ENCODE measurements at places on chromosomes 4 and X. TPM values are rescaled to one million over a fixed set of nuclear protein-coding genes. Genes with fewer than 3 reads are reported as not detected.

GRCh38 chr4:53132132-53132891, 233.5 kb downstream of the SCFD2 start:
- H3K27me3 ChIP-seq, result no peaks in the 10 kb centered on the region
- peaks cover 23% of the 10 kb centered on the region for H3K4me1 ChIP-seq
- H3K4me3 ChIP-seq, result no peak overlapping the region
- H3K27ac ChIP-seq, result peak overlapping the region; percentile 83
- no peak for DNase-seq

- DNase-seq, result no peak
- no peaks in the 10 kb centered on the region for H3K4me1 ChIP-seq
- no peak overlapping the region for H3K27ac ChIP-seq
- no peaks in the 10 kb centered on the region for H3K27me3 ChIP-seq
- no peak overlapping the region for H3K4me3 ChIP-seq
- H3K36me3 ChIP-seq, result peaks cover 6% of the 10 kb centered on the region
Measured at GRCh38 chr4:139886798-139887197, 221.2 kb downstream of the MGST2 start.

DNA sequence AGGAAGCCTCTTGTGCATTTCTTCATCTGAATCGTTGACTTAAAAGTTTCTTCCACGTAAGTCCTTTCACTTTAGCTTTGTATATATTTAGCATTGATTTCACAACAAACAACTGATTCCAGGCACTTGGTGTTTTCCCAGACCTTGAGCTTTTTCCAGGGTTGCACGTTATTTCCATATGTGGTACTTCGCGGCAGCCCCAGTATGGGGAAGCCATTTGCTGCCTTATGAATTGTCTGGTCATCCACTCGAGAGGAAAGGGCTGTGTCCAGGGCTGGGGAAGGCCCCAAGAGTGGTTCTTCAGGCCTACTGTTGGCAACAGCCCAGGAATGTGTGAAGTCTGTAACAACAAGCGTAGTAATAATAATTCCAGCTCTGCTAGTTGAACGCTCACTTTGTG, 2.8 kb upstream of the TLR8 start:
- H3K4me1 ChIP-seq, result peaks cover 1% of the 10 kb centered on the region
- no peak overlapping the region for H3K4me3 ChIP-seq
- DNase-seq, result no peak
- no peaks in the 10 kb centered on the region for H3K36me3 ChIP-seq
- no peak overlapping the region for H3K27ac ChIP-seq

DNA sequence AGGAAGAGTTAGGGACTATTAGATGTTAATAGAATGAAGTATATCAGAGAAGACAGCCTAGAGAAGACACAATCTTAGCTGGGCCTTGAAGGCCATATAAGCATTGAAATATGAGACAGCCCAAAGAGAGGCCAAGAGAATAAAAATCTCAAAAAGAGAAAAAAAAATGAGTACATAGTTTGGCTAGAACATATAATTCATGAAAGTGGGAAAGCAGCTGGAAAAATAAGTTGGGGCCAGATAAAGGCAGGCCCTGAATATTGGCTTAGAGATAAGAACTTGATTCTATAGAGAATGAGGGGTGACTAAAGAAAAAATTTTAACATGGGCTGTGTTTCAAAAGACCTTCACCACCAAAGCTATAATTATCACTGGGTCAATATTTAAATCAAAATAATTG, 7.4 kb upstream of the UTP3 start:
- H3K4me3 ChIP-seq, result no peak overlapping the region
- peaks cover 21% of the 10 kb centered on the region for H3K4me1 ChIP-seq
- DNase-seq, result no peak
- no peaks in the 10 kb centered on the region for H3K27me3 ChIP-seq
- H3K36me3 ChIP-seq, result no peaks in the 10 kb centered on the region

GRCh38 chr4:102585329-102585728, 84.2 kb downstream of the NFKB1 start:
- H3K27ac ChIP-seq, result peak overlapping the region; percentile 86
- H3K4me3 ChIP-seq, result peak overlapping the region; percentile 18
- peaks cover 81% of the 10 kb centered on the region for H3K36me3 ChIP-seq
- peaks cover 81% of the 10 kb centered on the region for H3K4me1 ChIP-seq
- H3K27me3 ChIP-seq, result no peaks in the 10 kb centered on the region
- DNase-seq, result peak; percentile 30

The DAPP1 gene
- 37.9 TPM for total RNA-seq

The DCX gene
- total RNA-seq, result not detected

The NAA11 gene
- not detected for total RNA-seq

The MAOB gene
- not detected for total RNA-seq

The SYN1 gene
- total RNA-seq, result 0.91 TPM

The RENBP gene
- total RNA-seq, result 15.2 TPM

The HOPX gene
- total RNA-seq, result 16.5 TPM

All from activated naive CD8-positive, alpha-beta T cell treated with anti-CD3 and anti-CD28 coated beads for 36 hours (primary cell).